ENCODE measurements at places on chromosomes 2 and 18. TPM values are rescaled to one million over a fixed set of nuclear protein-coding genes. Genes with fewer than 3 reads are reported as not detected.

The RAX gene
- not detected for total RNA-seq

The DSG2 gene
- total RNA-seq = 0.09 TPM

- no peak for ATAC-seq
These were observed 190.8 kb downstream of the RTP5 start for GRCh38 chr2:242060212-242060835.

GRCh38 chr18:3878401-3878800, 428.4 kb downstream of the TGIF1 start:
- no peak for ATAC-seq

DNA sequence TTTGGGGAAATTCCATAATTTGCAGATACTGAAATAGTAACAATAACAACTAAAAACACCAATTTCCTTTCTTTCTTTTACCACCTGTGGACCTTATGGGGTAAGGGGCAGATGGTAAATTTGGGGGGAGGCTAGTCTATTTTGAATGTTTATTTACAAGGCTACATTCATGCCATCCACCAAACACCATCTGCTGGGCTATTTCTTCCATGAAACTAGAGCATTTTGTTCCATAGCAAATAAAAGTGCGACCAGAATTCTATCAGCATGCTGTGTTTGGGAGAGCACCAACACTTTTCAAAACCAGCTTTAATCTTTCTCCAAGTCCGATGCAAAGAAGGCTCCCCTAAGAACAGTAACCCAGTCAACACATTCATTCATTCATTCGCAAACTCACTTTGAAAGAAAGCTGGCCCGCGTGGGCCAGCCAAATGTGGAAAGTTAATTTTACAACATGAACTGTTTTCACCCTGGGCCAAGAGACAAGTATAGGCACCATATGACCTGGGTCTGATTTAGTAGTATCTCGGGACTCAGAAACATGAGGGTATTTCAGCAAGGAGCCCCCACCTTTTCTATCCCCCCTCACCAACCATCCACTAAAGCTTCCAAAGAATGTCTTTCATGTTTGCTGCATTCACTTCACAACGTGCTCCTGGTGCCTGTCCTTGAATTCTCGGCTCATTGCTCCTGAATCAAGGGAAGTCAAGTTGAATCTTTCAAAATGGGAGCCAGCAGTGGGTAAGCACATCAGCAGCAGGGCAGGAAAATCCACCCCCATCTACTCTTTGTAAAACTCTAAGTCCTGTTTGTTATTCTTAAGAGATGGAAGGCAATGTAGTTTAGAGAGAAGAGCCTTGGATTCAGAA, 210.6 kb downstream of the C1D start:
- no peak for ATAC-seq

DNA sequence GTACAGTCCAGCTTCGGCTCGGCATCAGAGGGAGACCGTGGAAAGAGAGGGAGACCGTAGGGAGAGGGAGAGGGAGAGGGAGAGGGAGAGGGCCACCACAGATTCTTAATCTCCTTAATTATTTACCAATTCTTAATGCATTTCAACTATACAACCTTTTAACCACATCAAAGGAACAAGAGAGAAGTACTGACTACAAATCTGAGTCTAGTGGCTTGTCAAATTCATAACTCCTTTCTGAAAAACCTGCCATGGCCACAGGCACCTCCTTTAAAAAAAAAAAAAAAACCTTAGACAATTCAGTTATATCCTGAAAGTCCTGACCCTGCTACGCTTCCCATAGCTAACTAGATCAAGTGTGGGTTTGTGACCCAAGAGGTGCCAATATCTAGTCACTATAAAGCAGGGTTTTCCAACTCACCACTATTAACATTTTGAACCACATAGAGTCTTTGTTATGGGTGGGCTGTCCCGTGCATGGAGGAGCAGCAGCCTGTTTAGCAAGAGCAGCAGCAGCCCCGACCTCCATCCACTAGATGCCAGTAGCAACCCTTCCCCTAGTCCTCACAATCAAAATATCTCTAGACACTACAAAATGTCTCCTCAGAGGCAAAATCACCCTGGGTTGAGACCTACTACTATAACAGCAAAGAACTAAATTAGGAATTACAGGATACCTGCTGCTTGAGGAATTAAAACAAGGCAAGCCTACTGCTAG, 6.8 kb downstream of the ESCO1 start:
- ATAC-seq = peak; percentile 46

The LAMA1 gene
- total RNA-seq = not detected

The PCARE gene
- total RNA-seq = not detected

The NOL4 gene
- total RNA-seq = not detected

GRCh38 chr2:47688561-47688960, 94.4 kb upstream of the MSH6 start:
- no peak for ATAC-seq

- ATAC-seq = no peak
These were observed 52.2 kb downstream of the C1QL2 start for GRCh38 chr2:119106301-119106897.

The IL1R1 gene
- total RNA-seq = 68.1 TPM

DNA sequence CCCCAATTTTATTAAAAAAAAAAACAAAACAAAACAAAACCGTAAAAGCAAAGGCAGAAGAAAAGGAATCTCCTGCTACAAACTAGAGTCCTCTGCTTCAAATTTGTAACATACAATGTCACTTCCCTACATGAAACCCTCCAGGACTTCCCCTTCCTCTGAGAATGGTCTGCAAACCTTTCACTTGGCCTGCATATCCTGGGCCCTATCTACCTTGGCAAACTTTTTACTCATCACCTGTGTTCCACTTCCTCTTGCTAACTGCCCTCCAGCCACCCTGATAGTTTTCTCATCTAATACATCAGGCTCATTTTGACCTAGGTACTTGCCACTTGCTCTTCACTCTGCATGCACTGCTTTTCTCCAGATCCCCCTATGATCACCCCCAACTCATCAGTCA, 255.5 kb downstream of the ETAA1 start:
- no peak for ATAC-seq

DNA sequence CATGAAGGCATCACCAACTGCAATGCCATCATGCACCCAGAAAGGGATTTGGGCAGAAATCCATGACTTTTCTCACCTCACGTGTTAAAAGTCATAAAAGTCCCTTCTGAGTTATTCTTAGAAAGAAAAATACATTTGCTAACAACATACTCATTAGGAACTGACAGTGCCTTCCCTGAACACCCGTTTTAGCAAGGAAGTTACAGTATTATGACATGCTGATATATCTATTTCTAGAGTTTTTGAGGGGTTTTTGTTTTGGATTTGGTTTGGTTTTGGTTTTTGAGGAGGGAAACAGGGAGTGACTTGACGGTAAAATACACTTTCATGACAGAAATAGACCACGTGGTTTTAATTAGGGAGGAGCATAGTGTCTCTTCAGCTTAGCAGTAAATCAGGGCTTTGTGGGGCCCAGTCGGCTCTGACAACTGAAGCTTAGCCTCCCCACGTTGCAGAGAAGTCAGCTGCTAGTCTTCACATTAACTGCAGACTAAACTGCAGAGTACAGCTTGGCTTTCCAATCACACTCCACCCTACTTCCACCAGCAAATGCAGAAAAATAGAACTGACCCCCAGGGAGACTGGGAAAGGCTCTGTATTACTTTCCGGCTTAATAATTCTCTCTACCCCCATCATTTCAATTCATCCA, 141.4 kb downstream of the FAM124B start:
- ATAC-seq = no peak

The TEKT4 gene
- not detected for total RNA-seq

- no peak for ATAC-seq
These were observed 113.0 kb upstream of the COPS8 start for GRCh38 chr2:236972491-236973342.

The BOLL gene
- total RNA-seq = not detected

GRCh38 chr2:143428700-143429099, 299.5 kb downstream of the ARHGAP15 start:
- peak; percentile 85 for ATAC-seq

DNA sequence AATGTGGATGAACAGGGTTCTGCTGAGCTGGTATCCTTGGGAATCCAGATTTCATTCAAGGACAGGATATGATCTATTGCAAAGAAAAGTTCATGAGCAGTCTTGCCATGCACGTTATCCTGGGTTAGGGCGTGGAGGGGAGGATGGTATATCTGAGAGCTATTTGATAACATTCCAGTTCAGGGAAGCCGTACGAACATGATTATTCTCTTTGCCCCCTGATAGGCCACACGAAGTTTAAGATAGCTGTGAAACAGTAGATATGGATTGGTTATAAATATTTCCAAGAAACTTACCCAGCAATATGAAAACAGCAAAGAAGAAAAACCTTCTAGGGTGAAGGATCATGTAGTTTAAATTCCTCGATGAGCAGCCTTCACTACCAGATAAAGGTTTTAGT, 171.9 kb downstream of the LTBP1 start:
- no peak for ATAC-seq

GRCh38 chr18:49967171-49967570, 153.8 kb upstream of the ACAA2 start:
- no peak for ATAC-seq

- ATAC-seq = peak; percentile 79
These were observed 39.9 kb downstream of the STK17B start for GRCh38 chr2:196131384-196131937.

The CFC1 gene
- total RNA-seq = not detected

DNA sequence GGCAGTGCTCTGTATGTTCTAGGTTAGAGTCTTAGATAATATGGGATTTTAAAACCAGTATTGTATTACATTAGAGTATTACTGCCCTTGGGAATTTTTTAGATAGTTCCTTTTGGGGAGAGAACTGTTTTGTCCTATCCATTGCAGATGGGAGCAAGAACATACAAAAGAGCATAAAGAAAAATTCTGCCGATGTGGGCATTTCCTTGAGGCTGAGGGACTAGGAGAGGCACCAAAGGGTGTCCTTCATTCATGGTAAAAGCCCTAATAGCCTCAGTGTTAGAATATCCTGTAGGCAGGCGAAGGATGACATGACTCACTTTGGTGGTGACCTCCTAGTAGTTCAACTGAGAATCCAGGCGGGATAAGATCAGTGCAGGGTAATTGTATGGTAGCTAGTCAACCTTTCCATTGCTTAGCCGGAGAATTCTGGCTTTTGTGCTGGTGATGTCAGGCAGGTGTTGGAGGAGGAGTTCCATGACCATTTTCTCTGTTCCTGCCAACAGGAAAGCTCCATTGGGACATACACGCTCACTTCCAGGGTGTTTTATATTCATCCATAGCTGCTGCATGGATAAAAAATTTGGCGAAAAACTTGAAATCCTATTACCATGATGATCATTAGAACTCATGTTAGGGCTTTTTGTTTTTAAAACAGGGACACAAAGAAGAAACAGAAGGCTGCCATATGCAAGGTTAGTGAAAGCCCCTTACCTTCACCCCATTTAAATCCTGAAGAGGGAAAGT, 28.1 kb downstream of the EPAS1 start:
- ATAC-seq = no peak

GRCh38 chr18:49499046-49499637, 12.1 kb upstream of the C18orf32 start:
- ATAC-seq = no peak

DNA sequence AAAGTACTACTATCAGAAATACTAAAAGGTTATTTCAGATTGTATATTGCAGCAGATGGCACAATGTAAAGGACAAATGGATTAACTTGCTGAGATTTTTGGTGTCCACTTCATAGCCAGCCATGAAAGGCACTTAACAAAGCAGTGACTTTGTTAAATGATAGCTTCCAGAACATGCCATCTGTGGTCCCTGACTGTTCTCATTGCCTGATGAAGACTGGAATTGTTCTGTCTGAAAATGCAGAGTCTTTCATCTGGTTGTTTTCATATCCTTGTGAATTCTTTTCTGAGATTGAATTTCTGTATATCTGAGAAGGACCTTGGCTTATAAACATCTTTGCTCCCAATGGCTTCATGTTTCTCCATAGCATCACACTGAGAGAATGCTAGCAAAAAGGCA, 44.4 kb upstream of the LRRTM1 start:
- ATAC-seq = no peak

DNA sequence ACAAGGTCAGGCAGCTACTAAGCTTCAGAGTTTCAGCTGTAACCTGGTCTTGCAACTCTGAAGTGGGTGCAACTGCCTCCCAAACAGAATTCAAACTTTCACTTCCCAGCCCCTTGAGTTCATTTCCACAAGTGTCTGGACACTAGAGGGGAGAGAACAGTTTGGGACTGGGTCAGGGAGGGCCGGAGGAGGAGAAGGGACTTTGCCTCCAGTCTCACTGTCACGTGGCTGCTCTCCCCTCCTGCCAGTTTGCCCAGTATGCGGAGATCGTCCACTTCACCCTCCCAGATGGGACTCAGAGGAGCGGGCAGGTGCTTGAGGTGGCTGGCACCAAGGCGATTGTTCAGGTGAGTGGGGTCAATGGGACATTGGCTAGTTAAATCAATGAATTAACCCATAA, 20.6 kb upstream of the ANKRD53 start:
- no peak for ATAC-seq

- no peak for ATAC-seq
These were observed 3.5 kb downstream of the SLC40A1 start for GRCh38 chr2:189577121-189577520.

The FBXO41 gene
- total RNA-seq = 36.3 TPM

- no peak for ATAC-seq
These were observed 21.9 kb upstream of the MCFD2 start for GRCh38 chr2:46937471-46937901.

DNA sequence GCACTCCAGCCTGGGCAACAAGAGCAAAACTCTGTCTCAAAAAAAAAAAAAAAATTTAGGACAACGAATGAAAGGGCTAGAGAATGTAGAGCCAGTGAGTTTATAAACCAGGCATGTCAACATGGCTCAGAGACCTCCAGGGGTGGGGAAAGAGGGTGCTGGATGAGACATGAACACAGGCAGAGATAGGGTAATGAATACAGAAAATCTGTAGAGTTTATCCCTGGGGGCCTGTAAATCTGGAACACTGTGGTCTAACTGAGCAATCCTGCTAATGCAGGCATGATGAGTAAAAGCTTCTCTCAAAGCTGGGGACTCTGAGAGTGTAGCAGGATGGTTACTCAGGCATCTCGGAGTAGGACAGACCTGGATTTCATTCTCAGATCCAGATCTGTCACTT, 59.2 kb upstream of the IGFBP2 start:
- ATAC-seq = no peak

The PTPRN gene
- 0.67 TPM for total RNA-seq

Data from activated T-helper 17 cell treated with anti-CD3 and anti-CD28 coated beads, Interleukin-2, amount 50 U/mL, for 72 hours (primary cell).